Activated T-helper 1 cell treated with anti-CD3 and anti-CD28 coated beads, Interleukin-2, amount 50 U/mL, for 16 hours (primary cell): ENCODE measurements at places on chromosomes 1 and 21.

GRCh38 chr1:60185684-60186083 is 112.1 kb upstream of the C1orf87 start:
- DNase-seq = no peak

GRCh38 chr1:184624051-184624450 is 130.6 kb downstream of the EDEM3 start:
- no peak for DNase-seq

DNA sequence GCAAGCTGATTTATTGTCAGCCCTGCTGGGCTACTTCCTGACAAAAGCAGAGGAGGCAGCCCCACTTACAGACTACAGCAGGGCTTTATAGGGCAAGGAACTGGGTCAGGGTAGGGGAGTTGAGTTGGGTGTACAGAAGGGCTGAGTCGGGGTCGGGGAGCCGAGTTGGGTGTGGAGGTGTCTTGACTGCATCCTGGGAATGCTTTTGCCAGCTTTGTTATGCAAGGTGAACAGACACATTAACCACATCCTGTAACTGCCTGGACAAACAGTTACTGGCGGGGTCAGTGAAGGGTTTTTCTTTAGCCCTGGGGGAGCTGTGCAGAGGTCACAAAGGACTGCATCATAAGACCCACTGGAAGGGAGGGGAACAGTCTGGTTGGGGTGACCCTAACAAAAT is 39.1 kb upstream of the GBP5 start:
- DNase-seq = no peak

GRCh38 chr1:226207048-226207447 is 16.4 kb upstream of the MIXL1 start:
- no peak for DNase-seq

- no peak for DNase-seq
Observed at GRCh38 chr1:245678860-245679411, 524.2 kb downstream of the KIF26B start.

DNA sequence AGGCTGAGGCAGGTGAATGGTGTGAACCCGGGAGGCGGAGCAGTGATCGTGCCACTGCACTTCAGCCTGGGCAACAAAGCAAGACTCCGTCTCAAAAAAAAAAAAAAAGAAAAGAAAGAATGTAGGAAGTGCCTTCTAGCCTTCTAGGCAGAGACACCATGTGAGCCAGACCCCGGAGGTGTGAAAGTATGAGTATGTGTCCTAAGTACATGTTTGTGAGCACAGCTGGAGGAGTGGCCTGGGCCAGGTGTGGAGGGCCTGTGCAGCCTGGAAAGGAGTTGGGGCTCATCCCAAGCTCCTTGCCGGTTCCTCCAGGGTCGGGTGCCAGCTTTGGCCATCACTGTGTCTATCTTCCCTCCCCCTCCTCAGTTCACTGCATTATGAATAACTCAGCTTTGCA is 13.0 kb downstream of the SOX13 start:
- no peak for DNase-seq

- no peak for DNase-seq
Observed at GRCh38 chr1:86419277-86419903, 4.6 kb upstream of the CLCA2 start.

DNA sequence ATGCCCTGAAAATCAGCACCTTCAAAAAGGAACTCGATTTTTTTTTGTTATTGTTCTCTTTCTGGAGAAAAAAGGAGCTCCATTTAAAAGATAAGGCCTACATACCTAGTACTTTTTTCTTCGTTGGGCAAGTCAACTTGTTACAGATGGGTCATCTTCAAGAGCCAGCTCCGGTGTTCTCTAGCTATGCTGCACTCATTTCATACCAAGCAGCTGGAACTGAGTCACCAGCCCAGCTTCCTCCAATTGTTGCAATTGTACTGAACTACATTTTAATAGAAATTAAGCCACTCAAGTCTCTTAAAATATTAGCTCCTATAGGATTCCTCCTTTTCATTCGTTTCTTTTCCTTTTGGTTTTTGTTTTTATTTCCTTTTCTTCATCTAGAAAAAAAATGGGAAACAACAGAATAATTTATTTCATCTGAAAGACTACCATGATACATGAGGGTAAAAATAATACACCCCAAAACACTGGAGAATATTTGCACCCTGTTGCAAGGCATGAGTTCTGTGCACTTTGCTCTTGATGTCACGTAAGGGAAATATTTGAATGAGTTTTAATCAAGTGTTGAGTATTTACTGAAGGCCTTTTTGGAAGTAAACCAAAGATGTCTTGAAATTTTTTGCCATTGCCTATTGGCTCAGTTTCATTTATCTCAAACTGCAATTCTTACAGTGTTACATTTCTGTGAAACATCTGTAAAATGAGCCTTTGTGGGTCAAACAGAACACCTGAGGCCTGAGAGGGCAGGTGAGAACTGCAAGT is 60.5 kb downstream of the CLIC4 start:
- no peak for DNase-seq

DNA sequence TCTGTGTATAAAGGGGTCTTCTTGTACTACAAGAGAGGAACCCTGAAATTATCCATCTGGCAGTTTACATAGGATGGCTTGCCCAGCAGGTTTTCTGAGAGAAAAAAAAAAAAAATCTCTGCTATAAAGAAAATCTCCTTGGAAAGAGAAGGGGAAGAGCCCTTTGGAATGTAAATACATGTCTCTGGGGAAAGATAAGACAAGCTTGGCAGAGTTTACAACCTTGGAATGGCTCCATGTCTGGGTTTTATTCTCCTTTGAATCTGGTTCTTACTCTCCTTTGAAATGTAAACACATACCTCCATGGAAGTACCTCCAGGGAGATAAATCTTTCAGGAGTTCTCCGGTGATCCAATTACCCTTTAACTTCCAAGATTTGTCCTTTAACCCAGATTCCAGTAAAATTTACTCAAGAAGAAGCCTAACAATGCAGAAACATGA is 45.1 kb upstream of the DNAH14 start:
- DNase-seq = no peak

DNA sequence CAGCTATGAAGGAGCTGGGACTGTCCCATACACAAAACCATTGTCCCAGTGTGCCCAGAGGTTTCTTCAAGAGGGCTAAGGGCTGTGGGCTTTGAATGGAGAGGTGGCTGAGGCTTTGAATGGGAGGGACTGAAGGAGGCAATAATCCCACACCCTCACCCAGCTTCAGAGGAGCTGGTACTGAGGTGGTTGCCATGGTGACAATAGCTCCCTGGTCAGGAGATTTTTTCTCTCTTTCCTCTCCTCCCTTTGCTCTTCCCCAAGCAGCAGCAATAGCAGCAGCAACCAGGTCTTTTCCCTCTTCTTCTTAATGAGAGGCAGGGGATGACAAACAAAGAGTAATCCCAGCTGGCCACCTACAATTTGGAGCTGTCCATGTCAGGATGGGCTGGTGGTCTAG is 1.6 kb downstream of the HPCAL4 start:
- DNase-seq = no peak

GRCh38 chr1:37472994-37473393 is 1.4 kb upstream of the ZC3H12A start:
- DNase-seq = no peak

DNA sequence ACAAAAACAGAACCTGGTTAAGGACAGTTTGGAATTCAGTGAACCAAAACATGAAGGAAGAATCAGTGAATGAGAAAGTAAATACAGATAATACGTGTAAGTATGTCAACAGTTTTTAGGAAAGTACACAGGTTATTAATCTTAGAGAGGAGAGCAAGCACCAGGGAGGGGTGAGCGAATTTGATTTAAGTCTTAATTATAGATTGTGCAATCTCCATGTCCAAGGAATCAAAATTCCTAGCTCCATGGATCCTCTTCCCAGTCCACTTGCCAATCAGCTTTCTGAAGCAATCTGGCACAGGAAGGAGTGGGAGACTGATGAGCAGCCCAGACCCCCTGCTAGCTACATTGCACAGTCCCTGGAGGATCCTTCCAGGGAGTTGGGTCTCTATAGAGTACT is 346.4 kb downstream of the SETD4 start:
- DNase-seq = no peak

- no peak for DNase-seq
Observed at GRCh38 chr1:47643306-47644211, 205.7 kb downstream of the FOXD2 start.

GRCh38 chr1:232634096-232634495 is 4.2 kb upstream of the SIPA1L2 start:
- no peak for DNase-seq
